ENCODE measurements at places on chromosomes 7 and 10.

- no peak for DNase-seq
Measured at GRCh38 chr7:28239823-28240204, 59.2 kb upstream of the JAZF1 start.

DNA sequence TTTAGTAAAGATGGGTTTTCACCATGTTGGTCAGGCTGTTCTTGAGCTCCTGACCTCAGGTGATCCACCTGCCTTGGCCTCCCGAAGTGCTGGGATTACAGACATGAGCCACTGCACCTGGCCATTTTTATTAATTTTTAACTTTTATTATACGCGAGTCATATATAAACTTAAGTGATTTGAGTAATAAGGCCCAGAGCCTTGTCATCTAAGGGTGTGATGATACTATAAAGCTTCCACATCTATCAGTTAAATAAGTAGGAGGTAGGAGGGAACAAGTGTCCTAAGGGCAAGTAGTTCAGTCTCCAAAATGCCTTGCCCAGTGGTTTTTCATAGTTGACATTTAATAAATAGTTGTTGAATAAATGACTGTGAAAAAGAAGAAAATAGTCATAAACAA is 13.3 kb upstream of the HILPDA start:
- DNase-seq = no peak

DNA sequence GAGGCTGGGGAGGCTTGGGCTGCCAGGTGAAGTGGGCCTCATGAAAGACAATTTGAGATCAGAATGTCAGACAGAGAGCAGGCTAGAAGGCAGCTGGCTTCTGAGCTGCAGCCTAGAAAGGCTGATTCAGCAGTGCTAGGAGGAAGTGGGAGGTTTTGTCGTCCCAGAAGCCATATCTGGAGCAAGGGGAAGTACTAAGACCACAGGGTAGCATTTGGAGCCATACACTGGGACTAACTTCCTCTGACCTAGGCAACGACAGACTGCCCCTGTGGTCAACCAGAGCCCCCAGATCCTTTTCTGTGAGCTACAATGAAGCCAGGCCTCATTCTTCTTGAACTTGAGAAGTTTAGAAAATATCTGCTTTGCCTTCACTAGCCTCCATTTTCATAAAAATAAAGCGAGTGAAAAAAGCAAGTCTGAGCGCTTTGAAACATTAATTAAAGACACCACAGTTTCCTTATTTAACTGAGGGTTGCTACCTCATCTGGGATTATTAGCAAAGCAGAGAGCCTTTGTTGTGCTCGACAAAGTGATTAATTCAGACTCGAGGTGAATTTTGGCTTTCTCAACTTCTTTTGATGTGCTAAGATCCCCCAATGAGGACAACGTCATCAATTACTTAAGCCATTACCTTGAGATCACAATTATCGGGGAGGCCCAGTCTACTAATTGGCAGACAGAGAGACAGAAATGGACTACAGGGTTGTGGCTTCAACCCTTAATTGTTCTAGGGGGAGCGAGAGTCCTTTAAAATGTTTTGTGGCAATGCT is 26.6 kb downstream of the TBXAS1 start:
- peak; percentile 30 for DNase-seq

DNA sequence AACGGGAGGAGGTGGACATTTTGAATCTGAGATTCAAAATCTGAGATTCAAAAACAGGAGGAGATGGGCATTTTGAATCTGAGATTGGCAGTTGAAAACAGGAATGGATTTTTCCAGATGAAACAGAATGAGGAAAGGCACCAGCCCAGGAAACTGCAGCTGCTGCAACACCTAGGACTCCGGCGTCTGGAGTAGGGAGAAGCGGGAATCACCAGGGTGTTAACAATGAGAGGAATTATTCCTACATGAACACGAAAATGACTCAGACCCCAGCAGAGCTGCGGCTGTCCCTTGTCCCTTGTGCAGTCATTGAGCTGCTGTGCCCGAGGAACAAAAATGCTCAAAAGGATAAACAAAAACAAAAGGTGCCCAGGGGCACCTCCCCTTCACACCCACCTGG is 59.9 kb upstream of the KAT6B start:
- DNase-seq = no peak

GRCh38 chr7:3510101-3511020 is 209.3 kb downstream of the SDK1 start:
- DNase-seq = no peak
